Activated CD8-positive, alpha-beta memory T cell treated with anti-CD3 and anti-CD28 coated beads for 24 hours (primary cell): ENCODE measurements at places on chromosomes 6 and 20.

GRCh38 chr6:73519926-73520687 is 725 bp downstream of the EEF1A1 start:
- peak; percentile 95 for DNase-seq

- no peak for DNase-seq
Observed at GRCh38 chr20:32558526-32558925, 26.6 kb downstream of the NOL4L start.

DNA sequence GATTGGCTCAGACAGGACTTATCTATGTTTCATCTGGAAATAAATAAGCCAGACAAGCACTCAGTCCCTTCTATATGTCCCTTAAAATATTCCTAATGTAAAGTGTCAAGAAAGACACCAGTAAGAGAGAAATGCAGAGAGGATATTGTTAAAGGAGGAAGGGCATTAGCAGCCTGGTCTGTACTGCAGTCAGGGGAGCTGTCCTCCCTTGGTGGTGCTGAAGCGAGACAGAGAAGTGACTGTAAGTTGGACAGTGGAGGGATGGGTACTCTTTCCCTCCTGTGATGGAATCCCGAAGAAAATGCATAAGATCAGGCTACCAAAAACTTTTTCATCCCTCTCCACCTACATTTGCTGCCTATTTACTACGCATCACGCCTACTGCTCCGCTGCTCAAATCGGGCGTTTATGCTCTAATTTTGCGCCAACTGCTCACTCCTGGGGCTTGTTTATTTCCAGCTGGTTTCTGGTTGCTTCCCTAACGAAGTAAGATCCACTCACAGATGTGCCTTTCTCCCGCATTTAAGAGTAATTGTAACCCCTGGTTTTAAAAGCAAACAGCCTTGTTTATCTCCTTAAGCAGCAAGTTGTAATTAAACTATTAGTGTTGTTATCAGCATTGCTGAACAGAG is 35.2 kb downstream of the PHACTR1 start:
- DNase-seq = peak; percentile 61

- no peak for DNase-seq
Observed at GRCh38 chr20:59515013-59515905, 89.1 kb upstream of the PHACTR3 start.

DNA sequence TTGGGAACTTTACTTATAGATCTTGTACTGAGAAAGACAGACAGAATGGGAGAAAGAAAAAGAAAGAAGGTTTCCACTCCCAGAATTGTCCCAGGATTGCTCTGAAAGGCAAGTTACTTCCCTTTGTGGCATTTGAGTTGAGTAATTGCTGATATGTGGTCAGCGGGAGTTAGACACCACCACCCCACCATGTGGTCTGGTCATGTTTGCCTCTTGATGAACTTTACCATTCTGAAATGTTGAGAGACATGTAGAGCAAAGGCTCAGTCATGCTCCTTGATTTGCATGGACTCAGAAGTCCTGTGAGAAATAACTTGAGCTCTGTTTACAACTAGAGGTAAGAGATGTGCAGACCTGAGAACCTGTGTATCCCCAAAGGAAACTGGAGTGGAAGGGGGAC is 17.1 kb downstream of the TCF21 start:
- no peak for DNase-seq

DNA sequence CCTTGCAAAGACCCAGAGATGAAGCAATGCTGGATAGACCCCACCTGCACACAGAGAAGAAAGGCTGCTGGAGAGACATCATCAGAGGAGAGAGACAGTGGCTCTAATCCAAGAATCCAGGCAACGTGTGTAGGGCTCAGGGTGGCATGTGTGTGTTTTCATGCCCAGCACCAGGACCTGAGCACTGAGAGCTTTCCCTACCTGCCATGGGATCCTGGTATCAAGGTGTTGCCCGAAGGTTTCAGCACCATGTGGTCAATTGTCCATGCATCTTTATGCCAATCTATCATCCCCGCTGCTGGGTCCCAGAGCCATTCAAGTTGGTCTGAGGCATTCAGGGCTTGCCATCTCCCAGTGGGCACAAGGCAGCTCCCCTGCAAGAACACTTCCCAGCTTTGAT is 7.5 kb upstream of the CD93 start:
- no peak for DNase-seq

- no peak for DNase-seq
Observed at GRCh38 chr6:88124925-88125557, 41.1 kb downstream of the CNR1 start.

- DNase-seq = no peak
Observed at GRCh38 chr6:126054258-126054702, 67.9 kb downstream of the TRMT11 start.

GRCh38 chr20:17083738-17084137 is 143.1 kb upstream of the PCSK2 start:
- DNase-seq = no peak

GRCh38 chr20:20452254-20452676 is 84.4 kb downstream of the INSM1 start:
- peak; percentile 76 for DNase-seq

DNA sequence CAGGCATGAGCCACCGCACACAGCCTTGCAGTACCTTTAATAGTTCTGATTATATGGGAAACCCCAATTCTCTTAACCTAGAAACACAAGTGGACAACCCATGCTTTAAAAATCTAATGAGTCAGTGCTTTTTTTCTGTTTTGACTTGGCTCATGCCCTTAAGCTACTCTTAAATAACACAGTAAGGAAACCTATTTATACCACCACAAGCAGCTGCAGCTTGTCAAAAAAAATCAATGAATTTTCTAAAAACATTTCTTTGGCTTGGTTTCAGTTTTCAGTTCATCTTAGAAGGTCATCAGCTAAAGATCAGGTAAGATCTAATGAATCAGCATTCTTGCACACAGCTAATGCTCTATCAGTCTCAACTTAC is 124.1 kb upstream of the DST start:
- DNase-seq = no peak

GRCh38 chr6:26215585-26216358 is 128.5 kb downstream of the HFE start:
- DNase-seq = peak; percentile 69

- DNase-seq = no peak
Observed at GRCh38 chr6:152575621-152576150, 61.5 kb downstream of the SYNE1 start.

- no peak for DNase-seq
Observed at GRCh38 chr6:44062105-44062770, 65.0 kb downstream of the MRPL14 start.

- peak; percentile 78 for DNase-seq
Observed at GRCh38 chr6:29011276-29011734, 6.2 kb upstream of the ZNF311 start.

GRCh38 chr20:5160882-5161281 is 34.1 kb downstream of the CDS2 start:
- DNase-seq = no peak

DNA sequence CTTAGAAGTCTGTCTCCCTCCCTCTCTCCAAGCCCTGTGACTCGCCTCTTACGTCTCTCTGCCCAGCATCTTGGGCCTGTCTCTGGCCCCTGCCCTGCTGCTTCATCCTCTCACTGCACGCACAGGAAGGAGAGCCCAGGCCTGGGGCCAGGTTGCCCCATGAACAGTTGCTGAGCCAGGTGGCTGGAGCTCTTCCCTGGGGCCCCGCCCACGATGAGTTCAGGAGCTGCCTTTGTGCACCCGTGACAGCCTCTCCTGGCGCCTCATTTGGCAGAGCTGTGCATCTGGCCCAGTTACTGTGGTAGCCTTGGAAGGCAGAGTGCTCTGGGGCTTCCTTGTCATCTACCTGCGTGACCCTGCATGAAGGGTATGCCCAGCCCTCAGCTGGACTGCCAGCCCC is 44.5 kb downstream of the SLC52A3 start:
- no peak for DNase-seq

DNA sequence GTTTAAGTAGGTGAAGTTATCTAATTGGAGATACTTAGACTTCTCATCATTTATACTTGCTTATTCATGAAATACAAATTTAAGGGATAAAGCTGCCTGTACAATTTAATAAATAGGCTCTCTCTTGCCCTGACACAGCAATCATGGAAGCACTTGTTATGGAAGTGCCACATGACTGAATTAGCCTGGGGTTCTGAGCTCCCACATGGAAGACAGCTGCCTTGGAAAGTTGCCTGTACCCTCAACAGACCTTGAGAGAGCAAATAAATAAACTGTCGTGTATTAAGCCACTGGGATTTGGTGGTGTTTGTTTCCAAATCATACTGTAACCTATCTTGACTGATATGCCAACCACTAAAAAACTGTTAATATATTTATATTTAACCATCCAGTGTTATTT is 87.0 kb upstream of the RSPO3 start:
- no peak for DNase-seq

DNA sequence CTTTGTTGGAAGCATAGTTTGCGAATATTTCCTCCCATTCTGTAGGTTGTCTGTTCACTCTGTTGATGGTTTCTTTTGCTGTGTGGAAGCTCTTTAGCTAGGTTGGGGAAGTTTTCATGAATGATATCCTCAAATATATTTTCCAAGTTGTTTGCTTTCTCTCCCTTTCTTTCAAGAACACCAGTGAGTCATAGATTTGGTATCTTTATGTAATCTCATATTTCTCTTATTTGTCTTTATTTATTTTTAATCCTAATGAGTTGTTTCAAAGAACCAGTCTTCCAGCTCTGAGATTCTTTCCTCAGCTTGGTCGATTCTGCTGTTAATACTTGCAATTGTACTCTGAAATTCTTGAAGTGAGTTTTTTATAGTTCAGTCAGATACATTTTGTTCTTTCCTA is 628.0 kb upstream of the ID4 start:
- DNase-seq = no peak

- peak; percentile 35 for DNase-seq
Observed at GRCh38 chr6:169850746-169851145, 99.3 kb downstream of the ERMARD start.

DNA sequence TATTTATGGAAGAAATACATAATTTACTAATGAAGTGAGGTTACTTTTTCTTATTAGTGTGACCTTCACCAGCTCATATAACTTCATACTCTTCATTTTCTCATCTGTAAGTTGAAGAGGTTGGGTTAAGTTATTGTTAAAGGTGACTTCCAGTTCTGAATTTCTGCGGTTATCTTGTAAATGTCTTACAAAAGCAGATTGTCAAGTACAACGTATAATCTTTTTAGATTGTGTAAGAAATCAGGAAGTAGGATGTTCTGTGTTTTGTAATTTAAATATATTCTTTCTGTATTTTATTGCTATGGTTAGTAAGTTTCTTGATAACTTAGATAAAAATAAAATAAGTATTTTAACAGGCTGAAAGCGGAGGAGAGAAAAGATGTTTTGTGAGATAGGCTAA is 12.0 kb downstream of the WTAP start:
- no peak for DNase-seq

DNA sequence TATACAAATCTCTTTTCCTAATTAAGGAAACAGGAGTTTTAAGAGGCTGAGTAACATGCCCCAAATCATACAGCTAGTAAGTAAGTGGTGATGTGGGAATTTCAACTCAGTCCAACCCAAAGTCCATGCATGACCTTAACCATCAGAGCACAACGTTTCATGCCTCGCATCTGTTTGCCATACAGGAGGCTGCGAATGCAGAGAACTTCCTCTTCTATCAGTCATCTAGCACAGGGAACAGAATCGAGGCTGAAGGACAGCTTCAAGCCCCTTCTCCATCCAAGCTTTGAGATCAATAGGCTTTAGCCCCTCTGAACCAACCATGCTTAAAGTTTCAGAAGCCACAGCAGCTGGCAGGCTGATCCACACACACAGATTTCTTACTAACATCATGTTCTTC is 113.2 kb downstream of the MAFB start:
- DNase-seq = no peak

DNA sequence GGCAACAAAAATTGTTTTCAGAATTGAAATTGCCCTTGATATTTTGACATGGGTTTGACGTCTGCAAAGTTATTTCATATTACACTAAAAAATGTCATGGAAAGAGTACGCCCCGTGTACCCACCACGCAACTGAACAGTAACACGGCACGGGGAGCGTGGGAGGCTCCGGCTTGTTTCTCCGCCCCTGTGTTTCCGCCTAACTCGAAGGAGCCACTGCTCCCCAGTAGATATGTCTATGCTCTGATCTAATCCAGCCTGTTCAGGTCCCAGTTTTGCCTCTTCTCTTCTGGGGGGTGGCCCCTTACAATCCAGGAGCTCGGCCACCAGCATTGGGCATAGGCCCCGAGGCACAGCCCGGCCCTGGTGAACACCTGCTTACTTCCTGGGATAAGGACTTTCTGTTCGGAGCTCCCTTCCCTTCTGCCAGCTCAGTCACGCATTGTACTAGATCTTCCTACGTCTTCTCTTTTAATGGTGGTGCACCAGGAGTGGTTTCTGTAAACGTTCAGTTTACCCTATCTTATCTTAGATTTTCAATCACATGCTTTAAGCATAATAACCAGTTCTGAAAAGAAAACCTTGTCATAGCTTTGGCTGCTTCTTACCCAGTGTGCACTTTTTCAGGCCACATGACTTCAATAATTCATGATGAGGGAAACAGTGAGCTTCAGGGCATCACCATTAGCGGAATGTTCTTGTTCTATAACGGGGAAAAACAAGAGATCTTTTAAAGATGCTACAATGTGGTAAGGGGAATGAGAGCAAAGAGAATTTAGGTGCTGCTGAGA is 43.9 kb upstream of the EXOC2 start:
- DNase-seq = no peak

DNA sequence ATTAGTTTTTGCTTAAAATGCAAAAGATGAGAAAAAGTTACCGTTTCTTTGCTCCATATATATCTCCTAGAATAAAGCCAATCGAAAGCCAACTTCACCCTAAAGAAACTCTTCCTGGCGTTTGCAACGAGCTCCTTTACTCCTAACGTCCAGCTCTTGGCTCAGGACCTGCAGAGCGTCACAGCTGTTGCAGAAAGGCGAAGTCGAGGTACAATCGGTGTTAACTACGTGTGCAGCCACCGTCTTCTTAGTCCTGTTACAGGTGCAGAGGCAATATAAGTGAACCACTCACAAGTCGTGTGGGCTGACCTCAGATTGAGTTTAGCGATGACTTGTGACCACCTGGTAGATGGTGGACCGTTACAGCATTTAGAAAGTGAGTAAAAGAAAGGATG is 113.1 kb downstream of the TRIM27 start:
- DNase-seq = no peak

GRCh38 chr6:29813809-29814208 is 13.8 kb upstream of the HLA-G start:
- no peak for DNase-seq

DNA sequence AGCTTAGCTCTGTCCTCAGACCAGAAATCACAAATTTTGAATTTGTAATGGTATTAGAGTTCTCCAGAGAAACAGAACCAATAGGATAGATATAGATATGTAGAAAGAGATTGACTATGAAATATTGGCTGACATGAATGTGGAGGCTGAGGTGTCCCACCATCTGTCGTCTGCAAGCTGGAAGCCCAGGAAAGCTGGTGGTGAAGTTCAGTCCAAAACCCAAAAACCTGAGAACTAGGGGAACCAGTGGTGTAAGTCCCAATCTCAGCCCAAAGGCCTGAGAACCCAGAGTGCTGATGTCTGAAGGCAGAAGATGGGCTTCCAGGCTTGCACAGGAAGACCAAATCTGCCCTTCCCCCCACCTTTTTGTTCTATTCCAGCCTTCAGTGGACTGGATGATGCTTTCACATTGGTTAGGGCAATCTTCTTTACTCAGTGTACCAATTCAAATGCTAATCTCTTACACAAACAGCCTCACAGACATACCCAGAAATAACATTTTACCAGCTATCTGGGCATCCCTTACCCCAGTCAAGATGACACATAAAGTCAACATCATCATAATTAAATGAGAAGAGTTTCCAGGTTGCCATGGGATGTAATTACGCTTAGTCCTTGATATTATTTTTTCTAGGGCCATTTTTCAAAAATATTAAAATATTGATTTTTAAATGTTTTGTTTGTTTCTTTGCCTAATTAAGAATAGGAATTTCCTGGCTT is 570.8 kb downstream of the UTRN start:
- no peak for DNase-seq
